ENCODE measurements at places on chromosomes 6 and 20. TPM values are rescaled to one million over a fixed set of nuclear protein-coding genes. Genes with fewer than 3 reads are reported as not detected.

The OPRL1 gene
- total RNA-seq = 0.13 TPM

The ADGB gene
- not detected for total RNA-seq

The BPIFA1 gene
- not detected for total RNA-seq

The DEFB124 gene
- total RNA-seq = not detected

The SLC22A3 gene
- 33.2 TPM for total RNA-seq

The TAF11 gene
- total RNA-seq = 16.0 TPM

The CLDN20 gene
- not detected for total RNA-seq

The C6orf15 gene
- total RNA-seq = not detected

The ULBP2 gene
- 0.23 TPM for total RNA-seq

The RNF182 gene
- 0.42 TPM for total RNA-seq

The C4B gene
- 1,673 TPM for total RNA-seq

The SASH1 gene
- 12.1 TPM for total RNA-seq

The TPD52L1 gene
- 24.0 TPM for total RNA-seq

The ACSS1 gene
- total RNA-seq = 20.3 TPM

The TMEM14C gene
- 93.8 TPM for total RNA-seq

The PAX1 gene
- not detected for total RNA-seq

The IL17F gene
- total RNA-seq = not detected

The MUC22 gene
- not detected for total RNA-seq

The LEMD2 gene
- 66.8 TPM for total RNA-seq

The ACOT13 gene
- 9.8 TPM for total RNA-seq

The DTD1 gene
- total RNA-seq = 22.7 TPM

The VSTM2L gene
- total RNA-seq = 0.12 TPM

The MYH7B gene
- 0.74 TPM for total RNA-seq

The PAK5 gene
- 0.46 TPM for total RNA-seq

The PRRT1 gene
- total RNA-seq = 28.0 TPM

The SAMD3 gene
- total RNA-seq = 1.8 TPM

The ZNF311 gene
- 3.3 TPM for total RNA-seq

The CRIP3 gene
- 1.6 TPM for total RNA-seq

The HEY2 gene
- 3.0 TPM for total RNA-seq

The TMEM14B gene
- 78.6 TPM for total RNA-seq

The ZNF831 gene
- 0.34 TPM for total RNA-seq

The UST gene
- 12.3 TPM for total RNA-seq

The RAB44 gene
- total RNA-seq = 0.12 TPM

The DNAH8 gene
- total RNA-seq = not detected

The PRL gene
- not detected for total RNA-seq

The KHDC1L gene
- total RNA-seq = not detected

The MAP3K7 gene
- 27.3 TPM for total RNA-seq

The PLCB1 gene
- 23.4 TPM for total RNA-seq

The DLK2 gene
- 0.90 TPM for total RNA-seq

The PI3 gene
- not detected for total RNA-seq

The POLH gene
- total RNA-seq = 14.0 TPM

The PRR18 gene
- not detected for total RNA-seq

The TRIM31 gene
- total RNA-seq = not detected

The PCK1 gene
- 0.47 TPM for total RNA-seq

The OR2J3 gene
- 0.13 TPM for total RNA-seq
